ENCODE measurements at places on chromosomes 4 and X.
A peak's percentile ranks its signal among the peaks of the same experiment; 100 is the strongest.

DNA sequence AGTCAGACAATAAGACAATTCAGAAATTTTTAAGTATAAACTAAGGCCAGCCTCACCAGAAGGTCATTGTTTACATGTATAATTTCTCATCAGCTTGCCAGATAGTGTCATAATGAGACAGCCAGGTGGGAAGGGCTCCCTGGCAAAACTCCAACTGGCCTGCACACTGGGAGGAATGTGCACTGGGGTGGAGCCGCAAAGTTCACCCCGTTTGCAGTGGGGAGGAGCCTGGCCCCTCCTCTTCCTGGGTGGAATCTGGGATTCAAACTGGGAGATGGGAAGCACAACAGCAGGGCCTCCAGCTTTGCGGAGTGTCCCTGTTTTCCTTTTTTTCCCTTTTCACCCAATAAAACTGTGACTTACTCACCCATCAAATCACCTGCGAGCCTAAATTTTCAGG lies 329.9 kb downstream of the SMARCA1 start:
- no peak for DNase-seq

DNA sequence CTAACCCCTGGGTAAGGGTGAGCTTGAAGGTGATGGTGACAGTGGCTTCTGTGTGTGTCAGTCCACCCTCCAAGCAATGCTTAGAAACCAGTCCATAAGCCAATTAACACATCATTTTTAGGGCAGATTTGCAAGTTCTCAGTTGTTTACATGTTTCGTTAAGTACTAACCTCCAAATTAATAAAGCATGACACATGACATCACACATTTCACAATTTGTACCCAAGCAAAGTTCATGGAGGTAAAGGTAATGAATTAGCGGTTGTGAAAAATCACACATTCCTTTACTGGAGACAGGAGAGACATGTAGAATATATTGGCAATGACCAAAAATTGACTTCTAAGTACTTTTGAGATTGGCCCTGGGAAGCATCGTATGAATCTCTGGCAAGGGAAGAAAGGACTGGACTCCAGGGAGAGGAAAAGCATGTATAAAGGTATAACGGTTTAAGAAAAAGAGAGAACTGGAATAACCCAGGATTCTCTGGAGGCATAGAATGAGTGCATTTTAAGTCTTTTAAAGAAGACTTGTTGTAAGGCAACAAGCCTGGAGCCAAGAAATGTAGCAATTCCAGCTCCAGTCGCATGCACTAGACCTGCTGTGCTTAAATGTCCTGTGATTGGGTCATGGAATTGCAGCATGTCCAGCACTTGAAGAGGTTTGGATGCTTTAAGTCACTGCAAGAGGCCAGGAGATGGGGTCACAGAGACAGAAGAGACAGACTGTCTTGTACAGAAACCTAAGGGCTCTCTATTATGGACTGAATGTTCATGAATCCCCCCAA lies 34.1 kb downstream of the TRIM2 start:
- no peak for DNase-seq

- DNase-seq, result no peak
Measured at GRCh38 chr4:41512136-41512535, 25.8 kb upstream of the LIMCH1 start.

- no peak for DNase-seq
Measured at GRCh38 chrX:96004386-96004785, 680.3 kb upstream of the DIAPH2 start.

DNA sequence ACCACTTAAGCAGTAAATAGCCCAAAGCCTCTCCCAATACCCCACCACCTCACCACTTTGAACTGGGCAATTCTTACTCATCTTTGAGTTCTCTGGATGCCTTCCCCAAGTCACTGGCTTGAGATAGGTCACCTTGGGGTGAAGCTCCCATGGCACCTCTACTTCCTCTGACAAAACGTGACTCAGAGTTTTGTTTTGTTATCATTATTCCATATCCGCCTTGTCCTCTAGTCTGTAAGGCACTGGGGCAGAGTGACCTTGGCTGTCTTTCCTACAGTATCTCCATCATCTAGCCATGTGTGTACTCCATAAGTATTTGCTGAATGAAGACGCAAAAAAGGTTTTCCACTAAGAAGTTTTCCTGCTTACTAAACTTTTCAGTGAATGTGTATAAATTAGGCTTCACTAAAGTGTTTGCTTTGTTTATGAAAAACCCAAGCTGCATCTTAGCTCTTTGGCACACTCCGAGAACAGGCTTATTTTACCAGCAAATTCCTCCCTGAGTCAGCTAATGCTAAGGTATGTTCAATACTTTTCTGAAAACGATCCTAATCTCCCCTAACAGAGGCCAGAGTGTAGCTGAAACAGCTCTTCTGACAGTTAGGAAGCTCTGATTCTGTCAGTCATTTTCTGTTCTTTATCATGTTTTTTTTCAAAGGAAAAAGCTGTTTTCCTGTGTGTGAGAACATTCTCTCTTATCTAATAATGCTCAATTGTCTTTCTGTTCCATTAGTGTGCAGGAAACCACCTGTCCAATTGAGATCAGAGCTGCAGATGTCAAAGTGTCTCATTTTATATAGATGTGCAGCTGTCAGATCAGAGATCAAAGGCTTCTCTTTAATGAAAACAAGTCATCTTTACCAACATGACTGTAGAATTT lies 30.2 kb upstream of the TSPAN5 start:
- no peak for DNase-seq

GRCh38 chr4:108527723-108528122 lies 92.7 kb upstream of the RPL34 start:
- no peak for DNase-seq

GRCh38 chr4:5128569-5128968 lies 77.3 kb downstream of the STK32B start:
- no peak for DNase-seq

GRCh38 chr4:88725986-88726385 lies 28.4 kb upstream of the NAP1L5 start:
- DNase-seq, result no peak

GRCh38 chrX:15973299-15973698 lies 118.7 kb upstream of the AP1S2 start:
- DNase-seq, result no peak

GRCh38 chrX:39477762-39478120 lies 620.0 kb downstream of the BCOR start:
- peak; percentile 30 for DNase-seq

GRCh38 chr4:173411106-173411693 lies 12.3 kb upstream of the SCRG1 start:
- DNase-seq, result no peak

- DNase-seq, result no peak
Measured at GRCh38 chrX:105645667-105646357, 176.5 kb upstream of the NRK start.

DNA sequence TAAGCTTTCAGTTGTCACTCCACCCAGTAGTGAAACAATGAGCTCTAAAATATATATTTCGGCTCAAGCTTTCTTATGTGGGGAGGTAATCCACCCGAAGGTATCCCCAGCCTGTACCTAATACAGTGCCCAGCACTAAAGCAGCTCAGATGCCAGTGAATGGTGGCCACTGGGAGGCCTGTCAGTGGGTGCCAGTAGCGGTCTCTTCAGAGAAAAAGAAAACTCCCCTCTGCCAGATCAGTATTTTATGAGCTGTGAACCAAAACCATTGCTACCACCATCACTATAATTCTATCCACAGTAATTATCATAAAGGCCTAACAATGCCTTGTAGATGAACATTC lies 835 bp upstream of the NFKB1 start:
- no peak for DNase-seq

DNA sequence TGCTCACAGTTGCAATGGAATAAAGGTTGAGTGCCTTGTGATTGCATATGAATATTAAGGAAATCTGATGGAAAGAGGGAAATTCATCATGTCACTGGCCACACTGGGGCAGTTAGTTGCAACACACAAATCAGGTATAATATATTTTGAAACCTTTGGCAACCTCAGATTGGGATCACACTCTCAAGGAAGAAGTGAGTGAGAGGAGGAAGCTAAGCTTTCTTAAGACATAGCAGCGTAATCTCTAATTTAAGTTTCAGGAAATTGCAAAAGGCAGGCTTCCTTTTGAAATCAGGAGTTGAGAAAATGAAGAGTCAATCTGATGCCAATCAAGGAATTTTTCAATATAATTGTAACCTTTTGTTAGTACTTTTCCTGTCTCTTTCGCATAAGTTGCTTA lies 12.3 kb upstream of the CLTRN start:
- no peak for DNase-seq

DNA sequence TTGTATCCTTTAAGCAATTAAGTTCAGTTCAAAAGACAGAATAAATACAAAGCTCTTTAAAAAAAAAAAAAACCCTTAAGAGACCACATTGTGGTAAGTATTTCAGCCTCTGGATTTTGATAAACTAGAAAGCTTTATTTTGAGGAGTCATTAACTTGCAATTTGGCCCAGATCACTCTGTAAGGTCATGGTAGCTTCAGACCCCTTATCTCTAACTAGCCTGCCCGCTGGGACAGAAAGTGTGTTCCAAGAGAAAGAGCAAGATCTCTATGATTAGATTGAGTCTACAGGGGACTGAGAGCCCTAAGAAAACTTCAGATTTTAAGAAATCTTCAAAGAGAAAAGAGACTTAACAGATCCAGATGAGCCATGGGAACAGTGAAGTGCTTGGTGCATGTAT lies 45.6 kb downstream of the GALNT7 start:
- no peak for DNase-seq

DNA sequence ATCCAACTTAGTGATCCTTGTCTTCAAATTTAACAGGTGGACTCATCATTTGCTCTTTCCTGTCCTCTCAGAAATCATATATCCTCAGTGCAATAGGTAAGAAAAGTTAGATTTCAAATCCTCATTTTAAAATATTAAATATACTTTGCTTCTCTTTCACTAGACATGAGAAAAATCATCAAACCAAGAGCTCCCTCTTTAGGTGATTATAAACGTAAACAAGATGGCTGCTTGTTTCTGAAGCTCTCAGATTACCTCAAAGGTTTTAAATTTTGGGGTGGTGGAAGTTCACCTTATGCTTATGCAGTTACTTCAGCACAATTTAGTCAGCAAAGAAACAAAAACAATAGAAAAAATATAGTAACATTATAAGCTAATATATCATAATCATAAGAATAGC lies 27.3 kb downstream of the CSN3 start:
- no peak for DNase-seq

DNA sequence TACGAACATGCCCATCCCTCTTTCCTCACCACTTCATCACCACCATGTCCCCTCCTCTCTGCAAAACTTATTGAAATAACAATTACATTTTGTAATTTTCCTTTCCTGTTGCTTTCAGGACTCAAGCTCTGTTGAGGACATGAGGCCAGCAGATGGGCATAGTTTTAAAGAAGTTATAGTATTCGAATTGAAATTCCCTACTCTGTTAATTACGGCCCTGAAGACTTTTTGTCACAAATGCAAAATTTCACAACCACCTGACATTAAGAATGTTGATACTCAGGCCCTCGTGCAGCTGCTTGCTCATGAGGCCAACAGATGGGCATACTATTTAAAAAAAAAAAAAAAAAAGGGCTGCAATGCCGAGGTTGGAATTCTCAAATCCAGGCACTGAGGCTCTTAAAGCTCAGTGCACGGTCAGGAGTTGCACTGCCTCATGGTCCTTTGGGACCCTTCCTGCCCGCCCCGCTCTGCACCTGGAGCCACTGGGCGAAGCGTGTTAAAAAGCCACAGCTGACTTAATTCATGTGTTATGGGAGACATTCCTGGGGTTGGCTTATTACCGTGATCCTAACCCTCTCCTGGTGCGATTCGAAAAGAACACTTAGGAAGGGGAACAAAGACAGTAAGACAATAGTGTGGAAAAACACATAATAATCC lies 34.2 kb upstream of the FAT1 start:
- DNase-seq, result no peak

- DNase-seq, result no peak
Measured at GRCh38 chrX:37608156-37608555, 36.7 kb downstream of the LANCL3 start.

DNA sequence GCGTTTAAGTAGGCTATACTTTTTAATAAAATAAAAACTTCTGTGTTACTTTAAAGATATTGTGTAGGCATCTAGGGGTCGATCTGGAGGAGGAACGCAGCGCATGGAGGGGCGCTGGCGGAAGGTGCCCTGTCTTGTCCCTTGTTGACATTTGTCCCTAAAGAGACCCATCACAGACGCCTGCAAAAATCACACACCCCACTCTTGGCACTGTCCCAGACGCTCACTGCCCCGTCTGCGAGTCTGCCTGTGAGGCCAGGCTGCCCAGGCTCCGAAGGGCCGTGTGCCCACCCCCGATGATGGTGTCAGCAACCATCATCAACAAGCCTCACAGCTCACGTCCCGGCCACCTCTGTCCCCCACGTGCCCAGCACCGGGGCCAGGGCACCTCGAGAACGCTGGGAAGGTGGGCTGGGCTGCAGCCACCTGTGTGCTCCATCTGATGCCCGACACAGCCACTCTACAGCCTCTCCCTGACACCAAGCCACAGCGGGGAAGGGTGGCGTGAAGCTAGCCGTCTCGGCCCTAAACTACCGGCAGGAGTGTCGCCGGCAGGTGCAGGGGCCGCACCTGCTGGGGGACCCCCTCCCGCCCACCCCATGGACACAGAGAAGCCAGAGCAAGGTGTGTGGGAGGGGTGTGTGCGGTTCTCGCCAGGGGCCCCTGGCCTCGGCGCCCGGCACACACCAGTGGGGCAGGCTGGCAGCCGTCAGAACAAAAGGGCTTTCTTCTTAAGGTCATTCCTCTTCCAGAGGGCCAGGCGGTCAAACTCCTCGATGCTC lies 26.8 kb upstream of the AFAP1 start:
- no peak for DNase-seq

- DNase-seq, result no peak
Measured at GRCh38 chrX:20454117-20454516, 187.4 kb upstream of the RPS6KA3 start.

- no peak for DNase-seq
Measured at GRCh38 chr4:81465406-81466340, 6.0 kb downstream of the RASGEF1B start.

DNA sequence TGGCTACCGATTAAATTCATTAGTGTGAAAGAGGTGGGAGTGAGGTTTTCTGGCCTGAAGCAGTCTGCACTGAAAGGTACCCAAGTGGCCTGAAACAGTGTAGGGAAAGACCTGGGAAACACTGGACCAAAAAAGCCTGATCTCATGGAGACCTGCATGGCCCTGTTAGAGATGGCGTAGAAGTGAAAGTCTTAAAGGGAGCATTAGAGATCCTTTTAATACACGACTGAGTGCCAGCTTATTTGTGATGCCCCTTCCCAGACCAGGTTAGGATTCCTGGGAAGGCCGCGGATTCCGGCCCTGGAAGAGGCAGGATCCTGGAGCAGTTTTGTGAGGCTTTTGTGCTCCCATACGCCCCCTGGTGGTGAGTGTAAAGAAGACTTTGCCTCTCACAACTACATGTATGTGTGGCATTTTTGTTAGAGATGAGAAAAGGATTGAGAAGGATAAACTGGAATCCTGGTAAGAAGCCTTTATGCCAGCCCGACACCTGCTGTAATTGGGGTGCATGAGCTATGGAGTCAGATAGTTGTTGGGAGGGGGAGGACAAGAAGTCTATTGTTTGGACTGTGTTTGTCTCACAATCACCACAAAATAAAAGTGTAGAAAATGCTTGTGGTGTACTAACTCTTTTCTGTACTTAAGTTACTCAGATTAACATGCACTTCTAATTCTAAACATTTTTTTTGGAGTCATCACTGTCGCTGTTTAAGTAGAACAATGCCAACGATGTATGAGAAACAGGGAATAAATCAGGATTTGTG lies 54.0 kb downstream of the JADE1 start:
- peak; percentile 87 for DNase-seq

All from ovary (tissue), 10 donors.